NCI-H1436 (cell line): ENCODE measurements at places on chromosomes 16 and 17.

GRCh38 chr16:72434159-72434558 lies 262.2 kb upstream of the PMFBP1 start:
- no peak for DNase-seq

DNA sequence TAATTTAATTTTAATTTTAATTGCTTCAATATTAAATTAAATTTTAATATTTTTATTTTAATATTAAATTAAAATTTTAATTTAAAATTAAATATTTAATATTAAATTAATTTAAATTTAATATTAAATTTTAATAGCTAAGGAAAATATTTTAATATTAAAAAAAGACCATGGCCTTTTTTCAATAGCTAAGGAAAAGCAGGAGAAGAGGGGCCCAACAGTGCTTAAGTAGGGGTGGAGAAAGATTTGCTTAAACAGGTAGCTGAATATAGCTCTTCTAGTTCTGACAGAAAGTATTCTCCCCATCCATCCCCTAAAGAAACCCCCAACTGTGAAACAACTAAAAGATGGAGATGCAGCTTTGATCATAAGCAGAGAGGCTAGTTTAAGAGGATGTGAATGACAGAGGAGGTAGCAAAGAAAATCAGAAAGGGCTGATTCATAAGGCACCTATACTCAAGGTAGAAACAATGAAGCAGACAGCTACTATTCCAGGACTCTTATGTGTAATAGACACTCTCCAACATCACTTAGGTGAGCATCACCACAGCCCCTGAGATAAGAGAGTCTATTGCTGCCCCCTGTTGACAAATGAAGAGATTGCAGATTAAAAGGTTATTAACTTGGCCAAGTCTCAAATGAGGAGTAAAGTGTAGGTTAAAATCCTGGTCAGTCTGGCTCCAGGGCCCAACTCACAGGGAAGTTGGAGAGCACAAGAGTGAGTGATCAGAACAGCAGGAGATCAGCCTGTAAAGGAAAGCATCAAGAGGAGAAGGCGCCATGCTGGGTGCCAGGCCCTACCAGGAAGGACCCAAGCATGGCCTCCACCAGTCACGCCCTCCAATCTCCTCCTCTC lies 7.8 kb upstream of the RNASEK start:
- DNase-seq, result peak; percentile 75

DNA sequence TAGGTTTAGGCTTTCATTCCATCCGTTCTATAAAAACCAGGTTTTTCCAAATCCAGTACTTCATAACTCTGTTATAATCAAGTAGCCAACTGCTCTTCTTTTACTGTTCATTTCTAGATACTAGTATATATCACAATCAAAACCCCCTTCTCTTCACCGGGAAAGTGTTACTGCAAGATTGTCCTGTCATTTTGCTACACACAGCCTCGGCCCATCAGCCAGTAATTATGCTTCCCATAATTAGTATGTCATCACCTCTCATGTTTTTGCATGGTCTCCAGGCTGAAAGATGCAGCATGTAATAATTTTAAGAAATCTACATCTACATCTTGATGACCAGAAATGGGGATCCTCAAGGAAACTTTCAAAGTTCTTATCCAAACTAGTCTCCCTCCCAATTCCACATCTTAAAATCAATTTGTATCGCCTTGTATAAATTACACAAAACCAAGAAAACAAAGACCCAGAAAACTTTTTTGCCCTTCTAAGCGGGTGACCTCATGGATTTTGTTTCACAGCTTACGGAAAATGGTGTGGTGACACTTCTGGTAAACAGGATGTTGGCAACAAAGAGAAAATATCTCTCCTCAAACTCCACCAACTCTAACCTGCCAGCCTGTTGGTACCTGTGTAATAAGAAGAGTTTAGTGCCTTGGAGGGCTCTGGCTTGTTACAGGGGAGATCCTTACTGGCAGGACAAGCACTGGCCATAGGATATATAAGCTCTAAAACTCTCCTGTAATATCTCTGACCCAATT lies 9.3 kb downstream of the TACO1 start:
- DNase-seq, result no peak

DNA sequence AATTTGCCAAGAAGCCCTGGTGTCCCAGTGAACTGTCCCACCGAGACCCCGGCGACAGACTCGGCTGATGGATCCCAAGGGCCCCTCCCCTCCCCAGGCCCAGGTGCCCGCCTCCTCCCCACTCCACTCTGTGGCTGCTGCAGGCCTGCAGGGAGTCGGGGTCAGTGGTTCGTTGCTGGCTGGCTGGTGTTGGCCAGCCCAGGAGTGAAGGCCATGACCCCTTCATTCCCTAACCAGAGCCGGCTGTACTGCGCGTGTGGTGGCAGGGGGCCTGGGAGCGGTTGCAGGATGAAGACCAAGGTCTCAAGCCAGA lies 9.2 kb upstream of the TBX2 start:
- DNase-seq, result no peak

DNA sequence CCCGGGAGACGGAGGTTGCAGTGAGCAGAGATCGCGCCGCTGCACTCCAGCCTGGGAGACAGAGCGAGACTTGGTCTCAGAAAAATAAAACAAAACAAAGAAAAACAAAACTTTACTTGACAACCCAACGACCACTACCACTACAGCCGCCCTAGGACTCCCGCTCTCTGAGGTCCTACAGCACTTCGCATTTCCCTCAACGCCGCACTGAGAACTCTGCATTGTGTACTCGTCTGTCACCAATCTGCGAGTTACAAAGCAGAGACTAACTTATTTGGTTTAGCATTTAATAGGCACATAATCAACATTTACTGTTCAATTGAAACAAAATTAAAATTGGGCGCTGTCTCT lies 479 bp upstream of the ZNF207 start:
- no peak for DNase-seq

GRCh38 chr16:72819345-72819744 lies 228.6 kb downstream of the ZFHX3 start:
- no peak for DNase-seq

GRCh38 chr16:86191663-86192062 lies 292.7 kb downstream of the IRF8 start:
- DNase-seq, result no peak

DNA sequence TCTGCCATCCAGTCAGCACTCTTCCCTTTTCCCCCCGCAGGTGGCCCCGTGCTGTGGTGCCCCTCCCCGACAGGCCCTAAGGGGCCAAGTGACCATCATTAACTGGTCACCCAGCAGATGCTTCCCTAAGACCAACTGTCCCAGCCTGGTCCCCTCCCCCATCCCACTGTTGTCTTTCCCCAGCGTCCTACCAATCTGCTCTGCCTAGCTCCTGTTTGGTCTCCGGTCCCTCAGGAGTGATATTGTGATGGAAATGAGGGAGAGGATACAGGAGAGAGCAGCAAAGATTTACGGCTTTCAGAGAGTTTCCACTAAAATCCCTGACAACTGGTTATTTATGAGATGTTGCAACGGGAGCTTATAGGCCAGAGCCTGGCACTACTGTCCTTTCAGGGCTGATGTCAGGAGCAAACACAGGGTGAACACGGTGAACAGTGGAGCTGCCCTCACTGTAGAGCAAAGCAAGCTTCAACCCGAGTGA lies 1.4 kb upstream of the TTLL6 start:
- no peak for DNase-seq

- DNase-seq, result no peak
Observed at GRCh38 chr17:8855477-8856204, 11.8 kb downstream of the PIK3R6 start.

DNA sequence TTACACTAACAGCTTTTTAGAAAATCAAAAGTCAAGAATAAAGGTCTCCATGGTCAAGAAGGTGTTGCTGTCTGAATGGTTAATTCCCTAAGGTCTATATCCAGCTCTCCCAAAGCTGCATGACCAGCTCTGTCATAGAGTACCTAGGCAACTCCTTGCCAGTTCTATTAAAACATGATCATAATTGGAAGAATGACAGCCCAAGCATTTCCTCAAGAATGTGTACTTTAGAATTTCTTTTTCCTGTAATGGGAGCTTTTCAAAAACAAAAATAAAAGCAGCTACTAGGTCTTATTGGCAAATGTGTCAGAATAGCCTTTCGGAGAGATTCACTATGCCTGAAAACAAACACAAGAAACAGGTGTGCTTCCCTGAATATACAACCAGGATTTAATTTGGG lies 7.9 kb downstream of the SPOP start:
- no peak for DNase-seq

DNA sequence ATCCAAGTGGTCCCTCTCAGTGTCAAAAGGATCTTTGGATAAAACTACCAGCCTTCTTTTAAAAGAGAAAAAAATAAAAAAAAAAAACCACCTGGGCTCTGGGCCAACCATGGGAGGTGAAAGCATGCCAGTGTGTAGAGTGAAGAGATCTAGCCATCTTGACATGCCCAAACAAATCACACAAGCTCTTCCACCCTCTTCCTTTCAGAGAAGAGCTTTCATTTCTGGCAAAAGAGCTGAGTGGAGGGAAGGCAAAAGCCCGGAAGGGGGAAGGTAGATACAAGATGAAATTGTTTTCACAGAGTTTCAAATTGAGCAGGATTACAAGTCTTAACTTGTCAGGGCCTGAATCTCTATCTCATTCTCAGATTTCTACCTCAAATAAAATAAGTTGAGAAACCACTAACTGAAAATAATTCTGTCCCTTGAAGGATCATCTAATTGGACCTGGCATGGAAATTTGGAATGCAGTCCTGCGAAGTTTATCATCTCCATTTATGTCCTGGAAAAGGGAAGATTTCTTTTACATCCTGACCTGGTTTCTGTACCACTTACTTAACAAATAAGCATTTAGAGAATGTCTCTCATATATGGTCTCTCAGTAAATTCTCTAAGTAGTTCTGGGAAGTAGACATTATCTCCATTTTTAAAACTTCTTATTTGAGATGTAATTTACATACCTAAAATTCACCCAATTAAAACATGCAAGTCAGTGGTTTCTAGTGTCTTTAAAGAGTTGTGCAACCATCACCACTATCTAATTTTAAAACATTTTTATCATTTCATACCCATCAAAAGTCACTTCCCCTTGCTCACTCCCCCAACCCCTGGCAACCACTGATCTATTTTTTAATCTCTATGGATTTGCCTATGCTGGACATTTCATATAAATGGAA lies 93.7 kb downstream of the TANGO6 start:
- DNase-seq, result no peak

DNA sequence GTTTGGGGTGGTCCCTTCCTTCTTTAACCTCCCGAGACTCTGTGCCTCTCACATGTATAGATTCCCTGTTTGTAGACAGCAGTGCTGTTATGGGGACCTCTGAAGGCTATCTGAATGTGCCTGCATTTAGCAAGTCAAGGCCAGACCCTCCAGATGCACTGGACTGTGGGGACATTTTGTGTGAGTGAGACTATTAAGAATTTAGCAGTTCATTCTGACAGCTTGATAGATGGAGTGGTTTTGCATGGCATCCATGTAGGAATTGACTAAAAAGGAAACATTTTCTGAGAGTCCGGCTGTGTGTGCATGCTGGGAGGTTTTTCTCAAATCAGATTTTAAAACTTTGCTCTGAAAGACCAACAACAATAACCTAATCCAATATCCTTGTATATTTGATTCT lies 226.3 kb downstream of the MSI2 start:
- DNase-seq, result no peak

DNA sequence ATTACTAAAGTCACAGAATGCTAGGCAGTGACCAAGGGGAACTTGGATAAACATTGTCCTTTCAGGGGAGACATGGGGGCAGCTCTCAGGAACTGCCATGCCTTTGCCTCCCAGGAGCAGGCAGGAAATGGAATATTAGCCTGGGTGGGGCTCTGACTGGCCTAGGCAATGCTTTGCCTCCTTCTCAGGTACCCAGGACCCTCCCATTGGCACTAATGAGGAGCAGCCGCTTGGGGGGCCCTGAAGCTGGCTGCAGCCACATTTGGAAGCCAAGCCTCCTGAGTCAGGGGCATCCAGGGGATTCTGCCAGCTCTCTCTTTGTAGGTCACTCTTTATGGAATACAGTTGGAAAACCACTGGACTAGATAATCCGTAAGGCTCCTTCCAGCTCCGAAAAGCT lies 5.5 kb downstream of the CPSF4L start:
- DNase-seq, result no peak

DNA sequence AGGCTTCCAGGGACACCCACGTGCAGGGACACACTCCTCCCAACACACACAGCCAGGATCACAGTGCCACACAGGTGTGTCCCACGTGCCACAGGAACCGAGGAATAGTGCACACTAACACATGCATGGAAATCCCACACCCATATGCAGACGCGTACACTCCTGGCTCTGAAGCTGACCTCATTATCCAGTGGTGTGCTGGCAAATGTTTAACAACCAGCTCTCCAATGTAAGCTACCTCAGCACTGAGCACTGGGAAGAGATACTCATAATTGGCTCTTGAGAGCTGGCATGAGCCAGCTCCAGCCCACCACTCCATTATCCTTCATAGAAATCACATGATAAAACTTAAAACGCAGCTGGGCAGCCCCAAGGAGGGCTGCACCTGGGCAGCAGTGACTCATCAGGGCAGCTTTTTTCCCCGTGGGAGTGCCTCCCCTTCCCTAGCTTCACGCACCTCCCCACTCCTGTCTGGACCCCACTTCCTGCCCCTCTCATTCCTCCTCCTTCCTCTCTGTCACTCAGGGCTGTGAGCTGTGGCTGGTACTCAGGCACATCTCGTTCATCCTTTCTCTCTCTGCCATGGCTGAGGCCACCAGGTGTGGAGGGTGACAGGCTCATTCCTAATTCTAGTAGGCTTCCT lies 14.9 kb upstream of the TBX21 start:
- DNase-seq, result no peak

DNA sequence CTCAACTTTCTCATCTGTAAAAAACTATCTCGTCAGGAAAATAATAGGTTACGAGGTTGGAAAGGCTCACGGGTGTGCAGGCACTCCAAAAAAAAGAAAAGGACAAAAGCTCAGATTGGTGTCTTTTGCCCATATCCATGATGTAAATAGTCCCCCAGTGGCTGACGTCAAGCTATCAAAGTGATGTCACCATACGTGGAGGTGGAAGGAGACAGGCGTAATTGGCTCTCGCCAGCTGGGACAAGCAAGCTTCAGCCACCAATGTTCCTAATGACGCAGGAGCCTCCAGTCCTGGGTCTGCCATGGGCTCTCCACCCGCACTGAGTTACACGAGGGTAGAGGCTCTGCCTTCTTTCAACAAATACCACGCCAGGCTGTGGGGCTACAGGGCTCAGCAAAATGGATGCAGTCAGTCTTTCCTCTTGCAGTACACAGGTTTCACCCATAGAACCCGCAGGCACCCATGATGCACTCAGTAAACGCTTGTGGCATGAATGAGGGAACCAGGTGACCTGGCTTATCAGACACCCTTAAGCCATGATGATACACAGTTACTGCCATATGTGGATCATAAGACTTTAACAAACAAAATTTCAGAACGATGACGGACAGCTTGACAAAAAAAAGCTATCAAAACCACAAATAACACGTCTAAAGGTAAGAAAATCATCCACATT lies 50.5 kb downstream of the COTL1 start:
- DNase-seq, result peak; percentile 63

- DNase-seq, result no peak
Observed at GRCh38 chr16:79090966-79091365, 509.6 kb downstream of the MAF start.

DNA sequence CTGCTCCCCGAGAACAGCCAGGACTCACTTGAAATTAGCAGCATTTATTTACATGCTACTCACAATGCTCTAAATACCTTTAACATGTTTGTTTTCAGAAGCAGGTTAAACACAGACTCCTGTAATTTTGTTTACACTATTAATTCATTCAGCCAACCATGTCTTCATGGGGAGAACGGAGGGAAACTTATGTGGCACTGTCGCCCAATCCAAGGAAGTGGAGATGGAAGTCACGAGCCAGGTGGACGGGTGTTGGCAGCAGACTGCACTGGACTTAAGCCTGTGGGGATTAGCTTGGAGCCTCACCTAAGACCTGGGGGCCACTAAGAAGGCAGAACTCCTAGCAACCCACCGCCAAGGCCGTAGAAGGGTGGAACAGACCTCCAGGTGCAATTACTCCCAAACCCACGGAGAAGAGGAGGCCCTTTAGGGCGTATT lies 8.8 kb upstream of the GFAP start:
- DNase-seq, result no peak
